ENCODE measurements at places on chromosomes 12 and 14.

DNA sequence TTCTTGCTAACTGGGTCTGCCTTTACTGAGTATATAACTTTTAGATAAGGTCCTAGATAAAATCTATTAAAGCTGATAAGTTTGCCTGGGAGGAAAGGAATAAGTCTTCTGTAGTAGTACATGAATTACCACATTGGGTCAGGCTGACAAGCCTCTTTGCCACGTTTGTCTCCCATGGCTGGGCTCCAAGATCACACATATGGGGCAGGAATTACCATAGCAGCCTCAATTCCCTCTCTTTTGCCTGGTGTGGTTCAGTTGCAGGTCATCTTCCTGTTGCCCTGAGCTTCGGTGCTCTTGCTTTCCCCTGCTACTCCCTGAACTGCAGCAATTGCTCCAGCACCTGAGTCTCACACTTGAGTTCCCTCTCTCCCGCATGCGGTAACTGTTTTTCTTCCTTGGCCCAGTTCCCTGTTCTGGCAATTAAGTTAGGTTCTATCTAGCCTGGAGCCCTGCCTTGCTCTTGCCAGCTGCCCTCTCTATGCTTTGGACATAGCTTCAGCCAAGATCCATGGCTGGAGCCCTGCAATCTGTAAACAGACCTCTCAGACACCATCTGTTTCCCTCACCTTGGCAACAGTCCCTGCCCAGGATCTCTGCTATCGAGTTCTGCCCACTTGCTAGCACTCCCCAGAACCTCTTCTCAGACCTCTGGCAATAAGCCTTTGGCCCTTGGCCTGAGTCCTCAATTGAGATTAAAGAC, 5.8 kb upstream of the GLT8D2 start:
- no peak for DNase-seq

GRCh38 chr14:101228949-101229541, 325.5 kb upstream of the RTL1 start:
- no peak for DNase-seq

- no peak for DNase-seq
Measured at GRCh38 chr14:30417121-30417520, 141.8 kb upstream of the G2E3 start.

- DNase-seq: no peak
Measured at GRCh38 chr12:77013091-77013490, 52.3 kb downstream of the E2F7 start.

DNA sequence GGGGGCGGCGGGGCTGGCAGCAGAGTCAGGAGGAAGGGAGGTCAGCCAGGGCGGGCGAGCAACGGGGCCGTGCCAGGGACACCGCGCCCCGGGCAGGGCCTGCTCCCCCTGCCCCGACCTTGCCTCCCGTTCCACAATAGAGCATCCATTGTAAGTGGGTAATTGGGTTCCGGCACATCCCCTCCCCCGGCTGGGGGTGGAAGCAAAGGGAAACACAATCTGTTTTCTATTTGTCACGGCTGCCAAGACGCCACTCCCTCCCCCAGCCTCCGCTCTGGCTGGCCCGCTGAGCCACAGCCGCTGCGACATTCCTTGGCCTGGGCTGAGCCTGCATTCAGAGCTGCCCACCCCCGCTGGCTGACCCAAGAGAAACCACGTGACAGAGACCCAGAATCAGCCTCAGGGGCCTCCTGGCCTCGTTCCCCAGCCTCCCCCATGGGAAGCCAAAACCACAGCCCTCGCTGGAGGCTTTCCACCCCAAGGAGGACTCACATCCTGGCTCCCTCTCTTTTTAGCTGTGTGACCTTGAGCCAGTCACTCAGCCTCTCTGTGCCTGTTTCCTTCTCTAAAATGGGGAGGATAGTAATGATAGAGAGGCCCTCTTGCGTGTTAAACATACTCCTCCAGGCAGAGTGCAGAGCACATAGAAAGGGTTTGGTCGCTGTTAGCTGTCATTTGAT, 117.6 kb downstream of the SCARB1 start:
- no peak for DNase-seq

- no peak for DNase-seq
Measured at GRCh38 chr14:54329082-54329695, 67.6 kb upstream of the CDKN3 start.

DNA sequence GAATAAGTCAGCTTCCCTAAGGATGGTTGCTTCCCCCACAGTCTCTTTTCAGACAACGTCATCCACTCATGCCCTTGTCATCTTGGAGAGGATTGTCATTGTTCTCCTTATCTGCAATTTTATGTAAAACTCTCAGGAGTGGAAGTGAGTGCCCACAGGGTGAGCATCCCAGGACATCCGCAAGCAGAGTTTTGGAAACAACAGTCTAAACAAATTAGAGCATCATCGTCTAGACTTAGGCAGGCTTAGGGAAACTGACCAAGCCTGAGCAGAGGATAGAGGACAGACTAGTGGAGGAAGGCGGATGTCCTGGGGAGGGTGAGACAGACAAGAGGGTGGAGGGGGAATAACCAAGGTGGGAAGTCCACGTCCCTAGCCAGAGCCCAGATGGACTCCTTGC, 63.7 kb upstream of the BDKRB2 start:
- no peak for DNase-seq

- no peak for DNase-seq
Measured at GRCh38 chr14:37595809-37596621, 586 bp downstream of the TTC6 start.

GRCh38 chr12:46487567-46488131, 115.1 kb upstream of the SLC38A2 start:
- no peak for DNase-seq

GRCh38 chr12:49733219-49734017, 7.9 kb upstream of the TMBIM6 start:
- DNase-seq: no peak

GRCh38 chr14:76997257-76997970, 31.1 kb downstream of the IRF2BPL start:
- no peak for DNase-seq

DNA sequence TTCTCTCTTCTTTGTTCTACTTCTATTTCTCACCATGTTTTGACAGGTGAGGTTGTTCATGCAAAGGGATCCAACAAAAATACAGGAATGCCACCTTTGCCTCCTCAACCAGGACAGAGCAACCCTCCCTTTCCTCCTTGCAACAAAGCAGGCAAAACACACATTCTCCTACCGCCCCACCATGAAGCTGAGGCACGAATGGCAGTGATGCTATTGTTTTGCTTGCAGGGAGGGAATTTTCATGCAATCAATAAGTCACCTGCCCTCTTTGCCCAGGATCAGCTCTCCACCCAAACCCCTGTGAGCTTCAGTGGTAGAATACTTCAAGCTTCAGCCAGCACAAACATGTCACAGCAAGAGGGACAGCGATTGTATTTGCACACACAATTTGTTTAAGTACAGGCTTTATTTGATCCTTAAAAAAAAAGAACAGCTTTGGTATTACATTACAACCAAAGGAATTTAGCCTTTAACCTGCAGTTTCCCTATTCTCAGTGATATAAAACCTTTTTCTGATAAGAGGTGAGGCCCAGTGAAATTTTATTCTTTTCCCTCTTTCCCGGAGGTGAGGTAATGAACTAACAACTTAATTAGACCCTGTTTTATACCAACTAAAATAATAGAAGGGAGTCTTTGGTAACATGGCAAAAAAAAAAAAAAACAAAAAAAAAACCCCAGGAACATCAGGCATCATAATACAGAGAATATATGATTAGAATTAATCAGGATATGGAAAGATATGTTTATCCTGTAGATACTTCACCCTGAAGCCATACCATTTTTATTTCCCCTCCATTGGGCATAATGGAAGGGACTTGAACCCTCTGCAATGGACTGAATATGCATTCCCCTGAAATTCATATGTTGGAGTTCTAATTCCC, 87.0 kb upstream of the EEA1 start:
- no peak for DNase-seq

- no peak for DNase-seq
Measured at GRCh38 chr12:131564845-131565244, 146.0 kb upstream of the SFSWAP start.

- DNase-seq: no peak
Measured at GRCh38 chr12:6956021-6956727, 5.0 kb downstream of the PTPN6 start.

DNA sequence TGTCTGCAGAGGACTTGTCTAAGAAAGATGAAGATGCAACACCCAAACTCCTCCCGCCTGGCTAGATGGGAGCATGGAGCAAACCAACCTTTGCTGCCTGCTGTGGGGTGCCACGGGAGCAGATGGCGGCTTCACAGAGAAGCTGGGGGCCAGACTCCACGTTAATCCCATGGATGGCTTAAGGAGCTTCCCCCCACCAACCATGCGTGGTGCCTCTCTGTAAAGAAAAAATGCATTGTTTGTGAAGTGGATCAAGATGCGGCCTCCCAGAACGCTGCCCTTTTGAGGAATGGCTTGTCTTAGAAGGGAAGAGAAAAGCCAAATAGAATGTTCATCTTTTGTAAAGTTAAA, 15.6 kb downstream of the MVK start:
- no peak for DNase-seq

- DNase-seq: no peak
Measured at GRCh38 chr12:115722181-115722580, 555.3 kb downstream of the MED13L start.

GRCh38 chr14:89461256-89461655, 44.2 kb upstream of the FOXN3 start:
- DNase-seq: no peak

GRCh38 chr12:128381946-128382345, 115.0 kb downstream of the TMEM132C start:
- DNase-seq: no peak

- no peak for DNase-seq
Measured at GRCh38 chr12:96892104-96892503, 15.0 kb upstream of the NEDD1 start.

- DNase-seq: no peak
Measured at GRCh38 chr14:85943192-85943591, 413.2 kb downstream of the FLRT2 start.

- no peak for DNase-seq
Measured at GRCh38 chr12:45775964-45776363, 46.5 kb downstream of the ARID2 start.

Data from activated T-helper 1 cell treated with anti-CD3 and anti-CD28 coated beads, Interleukin-2, amount 50 U/mL, for 16 hours (primary cell).